Activated CD4-positive, CD25-positive, alpha-beta regulatory T cell (primary cell): ENCODE measurements at places on chromosomes 12 and 14.

DNA sequence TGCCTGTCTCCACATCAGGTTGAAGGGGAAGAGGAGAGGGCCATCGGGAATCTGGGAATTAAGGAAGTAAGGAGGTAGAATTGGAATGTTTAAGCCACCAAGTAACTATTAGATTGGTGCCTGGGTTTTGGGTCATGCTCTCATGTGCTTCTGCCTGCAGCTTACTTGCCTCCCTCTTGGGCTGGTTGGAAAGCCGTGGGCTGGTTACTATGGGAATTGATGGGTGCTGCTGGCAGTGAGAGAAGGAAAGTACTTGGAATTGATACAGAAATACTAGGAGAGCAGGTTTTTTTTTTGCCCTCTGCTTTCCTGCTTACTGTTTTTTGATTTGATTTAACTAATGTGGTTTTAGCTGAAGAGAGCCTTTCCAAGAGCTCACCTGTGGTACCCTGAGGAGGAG lies 493.5 kb upstream of the RGS6 start:
- DNase-seq, result no peak

- no peak for DNase-seq
These were observed 25.9 kb upstream of the HIGD1C start for GRCh38 chr12:50926415-50926814.

GRCh38 chr12:15931590-15932053 lies 20.5 kb downstream of the DERA start:
- DNase-seq, result no peak

GRCh38 chr14:42533476-42533875 lies 926.8 kb downstream of the LRFN5 start:
- DNase-seq, result no peak

DNA sequence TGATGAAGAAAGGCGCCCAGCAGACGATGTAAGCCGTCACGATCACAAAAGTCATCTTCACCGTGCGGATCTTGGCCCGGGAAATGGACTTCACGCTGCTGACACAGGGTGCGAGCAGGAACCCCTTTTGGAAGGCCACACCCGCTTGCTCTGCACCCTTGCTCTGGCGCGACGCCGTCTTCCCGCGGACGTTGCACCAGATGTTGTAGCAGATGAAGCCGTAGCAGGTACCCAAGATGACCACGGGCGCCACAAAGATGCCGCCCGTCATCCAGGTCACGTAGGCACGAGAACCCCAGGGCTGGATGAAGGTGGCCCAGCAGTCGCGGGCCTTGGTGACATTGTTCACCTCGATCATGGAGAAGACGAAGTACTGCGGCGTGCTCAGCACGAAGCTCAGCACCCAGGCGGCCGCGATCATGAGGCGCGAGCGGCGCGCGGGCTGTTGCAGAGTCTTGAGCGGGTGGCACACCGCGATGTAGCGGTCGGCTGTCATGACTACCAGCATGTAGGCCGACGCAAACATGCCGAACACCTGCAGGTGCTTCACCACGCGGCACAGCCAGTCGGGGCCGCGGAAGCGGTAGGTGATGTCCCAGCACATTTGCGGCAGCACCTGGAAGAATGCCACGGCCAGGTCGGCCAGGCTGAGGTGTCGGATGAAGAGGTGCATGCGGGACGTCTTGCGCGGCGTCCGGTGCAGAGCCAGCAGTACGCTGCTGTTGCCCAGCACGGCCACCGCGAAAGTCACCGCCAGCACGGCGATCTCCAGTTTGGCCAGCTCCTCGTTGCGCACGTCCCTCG lies 890 bp downstream of the AVPR1A start:
- no peak for DNase-seq

DNA sequence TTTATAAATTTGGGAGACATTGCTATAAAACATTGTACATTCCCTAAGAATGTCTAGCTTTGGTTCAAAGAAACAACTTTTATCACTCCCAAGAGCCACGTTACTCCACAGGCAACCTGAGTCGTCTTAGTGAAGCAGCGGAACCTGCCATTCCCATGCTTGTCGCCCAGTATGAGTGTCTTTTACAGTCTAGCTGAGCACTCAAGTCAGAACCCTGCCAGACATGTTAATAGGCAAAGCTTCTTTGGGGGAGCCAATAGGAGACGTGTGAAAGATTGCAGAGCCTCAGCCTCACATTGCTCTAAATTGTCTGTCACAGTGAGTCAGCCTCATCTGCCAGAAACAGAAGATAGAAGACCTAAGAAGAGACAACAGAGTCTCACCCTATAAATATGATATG lies 541.6 kb upstream of the FLRT2 start:
- DNase-seq, result no peak

DNA sequence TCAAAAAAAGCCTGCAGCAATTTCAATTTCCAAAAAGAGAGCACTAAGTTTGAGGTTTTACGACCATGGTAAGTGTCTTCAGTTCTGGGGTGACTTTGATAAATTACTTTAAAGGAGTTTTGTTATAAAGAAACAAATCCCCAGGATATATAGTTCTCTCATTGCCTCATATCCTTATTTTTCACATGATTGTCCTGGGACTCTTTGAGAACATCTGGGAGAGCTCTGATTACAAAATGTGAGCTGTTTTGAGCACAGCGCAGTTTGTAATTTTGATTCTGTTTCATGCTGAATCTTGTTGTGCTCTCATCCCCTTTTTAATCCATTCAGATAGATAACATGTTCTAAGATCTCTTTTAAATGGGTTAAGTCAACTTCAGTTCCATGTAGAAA lies 67.7 kb upstream of the DCN start:
- no peak for DNase-seq

GRCh38 chr12:112900298-112901145 lies 6.2 kb upstream of the OAS1 start:
- DNase-seq, result no peak

DNA sequence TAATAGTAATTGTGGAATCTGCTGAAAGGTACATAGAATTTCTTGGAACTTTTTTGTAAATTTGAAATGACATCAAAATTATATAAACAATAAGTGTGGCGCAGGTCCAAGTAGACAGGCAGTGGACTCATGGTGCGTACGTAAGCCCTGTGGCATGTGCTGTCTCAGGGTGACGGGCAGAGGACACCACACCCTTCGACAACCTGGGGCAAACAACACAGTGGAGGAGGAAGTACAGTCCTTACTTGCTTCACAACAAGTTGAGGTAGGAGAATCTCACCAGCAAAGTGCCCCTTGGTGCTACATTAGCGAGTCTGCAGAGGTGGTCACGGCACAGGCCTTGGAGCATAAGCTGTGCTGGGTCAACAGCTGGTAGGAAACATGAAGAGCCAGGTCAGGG lies 180.9 kb downstream of the AEBP2 start:
- DNase-seq, result no peak

DNA sequence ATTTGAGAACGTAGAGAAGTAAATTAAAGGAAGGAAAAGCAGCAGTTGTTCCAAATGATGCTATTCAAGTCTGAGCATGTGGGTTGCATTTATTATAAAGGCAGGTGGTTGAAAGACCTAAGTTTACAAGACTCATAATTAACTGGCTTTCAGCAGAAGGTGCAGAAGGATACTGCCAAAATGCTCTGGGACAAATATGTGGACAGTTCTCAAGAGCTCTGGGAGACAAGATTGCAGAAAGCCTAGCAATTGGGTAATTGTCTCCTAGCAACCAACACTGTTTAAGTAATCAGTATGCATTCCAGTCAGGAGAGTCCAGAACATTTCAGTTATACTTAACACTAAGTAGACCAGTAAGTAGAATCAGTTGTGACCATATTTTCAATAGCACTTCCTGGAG lies 131.5 kb downstream of the GPR135 start:
- DNase-seq, result no peak

DNA sequence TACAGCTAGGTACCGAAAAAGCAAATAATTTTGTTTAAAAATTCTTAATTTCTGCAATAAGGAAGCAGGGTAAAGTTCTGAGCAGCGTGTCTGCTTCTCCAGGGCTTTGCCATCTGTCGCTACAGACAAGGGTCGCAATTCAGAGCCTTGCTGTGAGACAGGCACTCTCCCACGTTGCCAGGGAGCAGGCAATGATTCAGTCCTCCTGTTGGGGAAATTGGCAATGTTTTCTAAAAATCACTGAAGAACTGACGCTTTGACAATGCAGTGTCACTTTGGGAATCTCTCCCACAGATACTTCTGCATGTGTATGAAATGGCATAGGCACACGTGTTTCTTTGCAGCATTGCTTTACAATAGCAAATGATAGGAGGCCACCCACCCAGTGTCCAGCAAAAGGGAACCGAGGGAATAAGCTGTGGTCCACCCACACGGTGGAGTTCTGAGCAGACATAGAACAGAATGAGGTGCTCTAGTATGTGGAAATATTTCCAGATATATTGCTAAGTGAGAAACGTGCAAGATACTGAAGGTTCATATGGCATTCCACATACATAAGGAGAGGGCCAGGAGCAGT lies 16.0 kb upstream of the HIP1R start:
- no peak for DNase-seq

GRCh38 chr12:42683933-42684801 lies 94.6 kb upstream of the PRICKLE1 start:
- DNase-seq, result no peak

- no peak for DNase-seq
These were observed 36.9 kb upstream of the TTC7B start for GRCh38 chr14:90853116-90853515.
